Stimulated activated CD4-positive, alpha-beta T cell treated with anti-CD3 and anti-CD28 coated beads, Interleukin-4, amount 100 ng/mL, for 24 hours (primary cell): ENCODE measurements at places on chromosomes 4 and X.

DNA sequence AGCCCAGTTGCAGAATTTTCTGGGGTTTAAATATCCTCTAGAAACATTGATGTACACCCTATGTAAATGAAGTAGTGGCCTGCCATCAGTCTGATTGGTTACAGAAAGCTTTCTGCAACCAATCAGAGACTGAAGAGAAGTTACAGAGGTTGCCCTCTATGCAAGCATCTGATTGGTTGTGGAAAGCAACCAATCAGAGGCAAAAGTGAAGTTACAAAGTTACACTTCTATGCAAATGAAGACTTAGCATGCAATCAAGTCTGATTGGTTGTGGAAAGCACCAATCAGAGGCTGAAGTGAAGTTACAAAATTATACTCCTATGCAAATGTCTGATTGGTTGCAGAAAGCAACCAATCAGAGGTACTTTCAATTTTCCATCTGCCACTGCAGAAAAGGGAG, 51.9 kb upstream of the USP9X start:
- DNase-seq, result no peak

DNA sequence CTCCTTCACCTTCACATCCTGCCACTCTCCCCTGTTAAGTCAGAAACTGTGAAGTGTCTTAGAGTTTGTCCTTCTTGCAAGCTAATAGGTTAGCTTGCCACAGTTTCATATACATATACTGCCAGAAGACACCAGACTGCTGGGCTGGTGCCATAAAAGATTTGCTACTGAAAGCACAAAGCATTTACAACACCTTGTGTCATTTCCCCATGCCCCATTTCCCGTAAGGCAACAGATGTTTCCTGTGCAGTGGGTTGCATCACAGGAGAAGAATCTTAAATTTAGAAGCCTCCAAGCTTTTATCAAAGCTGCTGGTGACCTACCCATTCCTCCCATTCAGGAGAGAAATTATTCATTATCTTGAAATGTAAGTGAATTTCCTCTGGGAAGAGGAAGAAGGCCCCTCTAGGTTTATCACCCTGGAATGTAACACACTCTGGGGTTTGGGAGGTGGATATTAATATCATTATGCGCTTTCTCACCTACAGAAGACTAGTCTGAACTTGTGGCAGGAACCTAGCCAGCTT, 34.5 kb upstream of the RAB33B start:
- no peak for DNase-seq

DNA sequence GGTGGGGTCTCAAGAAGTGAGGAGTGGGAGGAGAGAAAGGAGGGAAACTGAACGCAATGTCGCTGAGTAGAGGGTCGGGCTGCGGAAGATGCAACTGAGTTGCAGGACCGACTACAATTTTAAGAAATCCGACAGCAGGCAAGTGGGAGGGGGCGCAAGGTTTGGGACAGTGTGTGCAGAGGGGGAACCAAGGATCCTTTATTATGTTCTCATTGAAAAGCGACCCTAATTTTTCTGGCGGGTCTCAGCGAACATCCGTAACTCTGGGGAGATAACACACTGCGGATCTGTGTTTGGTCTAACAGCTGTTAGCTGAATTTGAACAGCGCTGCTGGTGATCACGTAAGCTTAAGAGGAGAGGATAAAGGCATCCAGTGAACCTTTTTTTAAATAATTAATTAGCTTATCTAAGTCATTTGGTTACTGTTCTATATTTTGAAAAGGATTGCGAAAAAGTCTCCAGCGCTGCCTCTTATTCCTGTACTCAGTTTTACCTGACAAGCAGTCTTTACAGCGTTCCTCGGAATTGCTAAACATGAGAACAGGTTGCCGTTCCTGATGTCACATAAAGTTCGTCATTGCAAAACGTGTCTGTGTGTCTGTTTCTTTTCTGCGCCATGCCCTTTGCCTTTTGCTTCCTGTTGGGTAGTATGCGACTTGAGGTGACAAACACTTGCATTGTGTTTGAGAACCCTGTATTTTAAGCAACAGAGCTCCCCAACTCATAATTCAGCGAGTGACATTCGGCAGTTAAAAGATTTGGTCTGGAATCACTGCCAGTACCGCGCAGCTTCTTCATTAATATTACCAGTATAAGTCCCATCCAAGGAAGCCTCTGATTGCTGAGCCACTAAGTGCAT, 1.3 kb downstream of the HTR2C start:
- DNase-seq, result no peak

- DNase-seq, result no peak
Measured at GRCh38 chr4:183936574-183937345, 31.7 kb downstream of the STOX2 start.

DNA sequence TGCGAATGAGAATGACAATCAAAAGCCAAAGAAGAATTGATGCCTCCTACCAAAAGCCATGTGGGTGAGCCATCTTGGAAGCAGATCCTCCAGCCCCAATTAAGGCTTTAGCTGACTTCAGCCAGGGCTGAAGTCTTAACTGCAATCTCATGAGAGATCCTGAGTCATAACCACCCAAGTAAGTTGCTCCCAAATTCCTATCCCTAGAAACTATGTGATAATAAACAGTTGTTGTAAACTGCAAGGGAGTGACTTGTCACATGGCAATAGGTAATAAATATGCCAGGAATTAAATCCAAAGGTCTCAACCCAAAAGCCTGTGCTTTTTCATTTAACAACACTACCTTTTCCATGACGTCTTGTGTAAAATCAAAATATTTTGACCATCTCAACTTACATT, 154.2 kb upstream of the TBL1X start:
- DNase-seq, result no peak

- no peak for DNase-seq
Measured at GRCh38 chr4:79847411-79847810, 225.6 kb downstream of the ANTXR2 start.

DNA sequence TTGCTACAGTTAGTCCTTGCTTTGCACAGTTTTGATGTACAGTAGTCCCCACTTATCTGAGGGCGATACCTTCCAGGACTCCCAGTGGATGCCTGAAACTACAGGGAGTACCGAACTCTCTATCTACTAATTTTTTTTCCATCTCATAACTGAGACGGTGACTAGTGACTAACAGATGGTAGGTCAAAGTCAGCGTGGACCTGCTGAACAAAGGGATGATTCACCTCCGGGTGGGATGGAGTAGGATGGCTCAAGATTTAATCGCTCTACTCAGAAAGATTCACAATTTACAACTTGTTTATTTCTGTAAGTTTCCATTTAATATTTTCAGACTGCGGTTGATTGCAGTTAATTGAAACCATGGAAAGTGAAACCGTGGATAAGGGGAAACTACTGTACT, 655.8 kb downstream of the ZNF674 start:
- peak; percentile 3 for DNase-seq

- no peak for DNase-seq
Measured at GRCh38 chr4:21181716-21182115, 481.5 kb downstream of the PACRGL start.

DNA sequence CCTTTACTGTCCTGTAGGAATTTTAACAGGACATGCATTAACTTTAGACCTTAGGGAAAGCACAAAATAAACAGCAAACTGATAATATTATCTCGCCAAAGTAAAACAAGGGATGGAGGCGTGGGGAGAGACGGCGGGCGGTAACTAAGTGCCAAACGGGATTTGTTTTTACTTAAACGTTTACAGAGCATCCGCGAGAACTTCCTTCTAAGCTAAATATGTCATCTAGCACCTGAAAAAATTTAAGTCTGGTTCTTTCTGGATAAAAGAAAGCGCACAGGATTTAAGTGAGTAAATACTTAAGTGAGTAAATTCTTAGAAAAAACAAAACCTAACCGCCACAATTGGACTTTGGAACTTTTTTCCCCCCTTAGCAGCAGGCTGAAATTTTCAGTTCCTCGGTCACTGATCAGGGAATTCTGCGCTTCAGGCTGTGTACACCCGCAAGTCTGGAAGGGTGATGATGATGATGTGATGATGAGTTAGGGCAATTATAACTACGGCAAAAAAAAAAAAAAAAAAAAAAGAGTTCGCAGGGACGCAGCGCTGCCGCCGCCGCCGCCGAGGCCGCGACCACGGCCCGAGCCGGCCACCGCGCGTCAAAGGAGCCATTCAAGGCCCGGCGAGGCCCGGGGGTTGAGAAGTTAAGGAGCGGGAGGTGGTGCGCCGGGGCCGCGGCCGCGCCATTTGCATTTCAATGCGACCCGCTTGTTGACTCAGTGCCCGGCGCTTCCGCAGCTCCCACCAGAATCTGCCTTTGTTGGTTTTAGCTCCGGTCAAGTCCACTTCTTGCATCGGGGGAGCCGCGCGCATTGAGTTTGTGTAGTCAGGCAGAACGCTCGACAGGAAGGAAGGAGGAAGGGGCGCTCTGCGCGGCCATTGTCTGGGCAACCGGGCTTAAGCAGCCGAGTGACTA, 108.8 kb downstream of the SPRY1 start:
- DNase-seq, result no peak

DNA sequence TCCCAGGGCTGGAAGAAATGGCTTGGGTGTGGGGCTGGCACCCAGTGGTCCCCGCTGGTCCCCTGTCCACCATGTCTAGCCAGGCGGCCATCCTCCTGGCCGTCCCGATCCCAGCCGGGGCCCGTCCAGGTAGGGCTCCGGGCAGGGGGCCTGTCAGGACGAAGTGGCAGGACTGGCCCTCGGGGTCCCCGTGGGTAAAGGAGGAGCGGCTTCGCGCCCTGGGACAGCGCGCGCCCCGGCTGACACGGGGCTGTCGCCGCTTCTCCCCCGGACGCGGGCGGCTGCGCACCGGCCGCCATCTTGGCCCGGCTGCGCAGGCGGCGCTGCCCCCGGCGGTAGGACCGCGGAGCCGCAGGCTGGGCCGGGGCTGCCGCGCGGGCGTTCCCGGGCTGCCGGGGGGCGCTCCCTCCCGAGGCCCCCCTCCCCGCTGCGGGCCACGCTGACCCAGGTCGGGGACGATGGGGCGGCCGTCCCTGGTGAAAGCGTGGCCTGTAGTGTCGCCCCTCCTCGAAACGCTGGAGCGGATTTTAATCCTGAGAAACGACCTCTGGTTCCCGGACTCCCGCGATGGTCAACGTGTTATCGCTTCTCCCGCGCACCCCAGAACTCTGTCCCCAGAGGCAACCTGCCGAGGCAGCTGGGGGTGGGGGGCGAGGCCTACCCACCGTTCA, 60.4 kb upstream of the BCOR start:
- no peak for DNase-seq

DNA sequence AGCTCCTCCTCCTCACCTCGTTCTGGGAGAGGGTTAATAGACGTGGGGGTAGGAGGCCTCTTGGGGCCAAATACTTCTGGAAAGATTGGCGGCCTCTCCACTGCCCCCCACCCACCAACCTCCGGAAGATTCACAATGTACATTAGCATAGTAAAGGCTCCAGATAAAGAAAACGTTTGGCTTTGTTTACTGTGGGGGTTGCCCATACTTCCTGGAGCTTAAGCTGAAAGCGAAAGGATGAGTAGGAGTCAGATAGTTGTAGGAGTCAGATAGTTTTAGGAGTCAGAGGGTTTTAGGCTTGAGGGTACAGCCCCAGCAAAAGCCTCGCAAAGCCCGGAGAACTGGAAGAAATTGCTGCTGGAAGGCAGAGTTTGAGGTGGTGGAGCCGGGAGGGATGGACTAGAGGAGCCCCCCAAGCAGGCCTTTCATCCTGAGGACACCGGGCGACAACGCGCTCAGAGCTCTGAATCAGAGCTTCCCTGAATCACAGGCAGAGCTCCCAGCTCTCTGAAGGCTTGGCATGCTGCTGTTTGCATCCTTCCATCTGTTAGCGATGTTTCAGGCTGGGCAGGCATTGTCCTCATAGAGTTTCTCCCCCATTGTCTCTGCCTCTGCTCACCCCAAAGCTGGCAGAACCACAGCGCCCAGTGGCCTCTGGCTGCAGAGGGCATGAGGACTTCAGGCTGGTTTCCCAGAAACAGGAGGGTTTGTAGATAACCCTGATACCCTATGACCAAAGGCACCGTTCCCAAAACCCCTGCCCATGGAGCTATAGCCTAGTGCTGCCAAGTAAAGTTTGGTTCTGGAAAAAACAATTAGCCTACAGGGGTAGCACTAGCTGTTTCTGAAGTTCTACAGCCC, 280.7 kb downstream of the BCOR start:
- DNase-seq, result peak; percentile 12

GRCh38 chr4:68589790-68590189, 13.7 kb upstream of the UGT2B17 start:
- DNase-seq, result no peak

GRCh38 chr4:148239494-148239985, 202.7 kb downstream of the NR3C2 start:
- no peak for DNase-seq

GRCh38 chrX:1411326-1411725, 19.4 kb upstream of the SLC25A6 start:
- no peak for DNase-seq

DNA sequence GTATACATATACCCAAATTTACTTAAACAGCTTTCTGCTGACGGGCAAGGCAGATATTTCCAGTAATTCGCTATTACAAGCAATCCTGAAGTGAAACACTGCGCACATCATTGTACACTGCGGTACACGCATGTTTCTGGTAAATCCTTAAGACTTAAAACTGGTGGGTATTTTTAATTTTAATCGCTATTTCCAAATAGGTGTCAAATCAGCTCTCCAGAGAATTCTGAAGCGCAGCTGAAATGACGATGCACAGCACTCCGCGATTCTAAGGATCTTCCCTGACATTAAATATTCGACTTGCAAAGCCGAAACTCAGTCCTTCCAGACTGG, 361 bp downstream of the TMEM128 start:
- DNase-seq, result no peak

GRCh38 chr4:3421470-3421869, 20.3 kb upstream of the HGFAC start:
- DNase-seq, result no peak

GRCh38 chr4:1462768-1463075, 56.5 kb upstream of the NKX1-1 start:
- DNase-seq, result no peak

GRCh38 chr4:183384516-183384915, 59.9 kb upstream of the CDKN2AIP start:
- no peak for DNase-seq

DNA sequence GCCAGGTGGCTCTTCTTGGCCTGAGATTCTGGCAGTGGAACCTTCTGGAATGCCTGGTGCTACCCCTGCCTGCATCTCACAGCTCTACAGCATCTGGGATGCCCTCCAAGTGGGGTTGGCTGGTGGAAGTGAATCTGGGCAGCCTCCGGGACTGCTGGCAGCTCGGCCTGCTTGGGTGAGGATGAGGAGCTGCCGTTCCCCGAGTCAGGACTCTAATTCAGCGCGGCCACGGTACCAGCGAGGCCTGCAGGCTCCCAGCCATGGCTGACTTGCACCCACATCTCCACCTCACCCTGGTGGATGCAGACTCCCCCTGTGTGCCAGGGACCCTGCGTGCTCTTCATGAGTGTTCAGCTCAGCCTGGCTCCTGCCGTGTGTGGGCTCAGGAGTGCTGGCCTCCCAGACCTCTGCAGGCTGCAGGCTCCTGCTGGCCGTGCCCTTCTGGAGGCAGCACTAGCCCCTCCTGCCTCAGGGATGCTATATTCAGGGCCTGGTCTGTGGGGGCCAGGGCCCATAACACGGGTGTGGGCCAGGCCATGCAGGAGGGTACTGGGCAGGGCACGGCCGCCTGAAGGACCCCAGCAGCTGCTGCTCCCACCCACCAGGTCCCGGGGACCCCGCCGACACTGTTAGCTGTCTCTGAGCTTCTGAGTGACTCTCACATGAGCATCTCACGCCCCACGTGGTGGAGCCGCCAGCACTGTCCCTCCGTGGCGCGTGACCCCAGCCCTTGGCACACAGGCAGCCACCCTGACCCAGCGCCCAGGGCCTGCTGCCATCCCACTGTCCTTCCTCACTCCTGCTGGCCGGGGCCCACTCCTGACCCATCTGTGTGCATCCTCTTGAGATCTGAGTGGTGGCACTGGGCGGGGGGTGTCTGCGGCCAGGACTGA, 10.6 kb downstream of the UVSSA start:
- no peak for DNase-seq
